ENCODE measurements at places on chromosomes 4 and X. TPM values are rescaled to one million over a fixed set of nuclear protein-coding genes. Genes with fewer than 3 reads are reported as not detected.

- peak; percentile 51 for DNase-seq
Observed at GRCh38 chrX:136251041-136251991, at the start of gene MAP7D3. Gene MAP7D3 (minus strand): TSS chrX:136251400. CDS start chrX:136251358, 42 bp downstream.

NEUROG2 gene
- not detected for polyA plus RNA-seq

DNA sequence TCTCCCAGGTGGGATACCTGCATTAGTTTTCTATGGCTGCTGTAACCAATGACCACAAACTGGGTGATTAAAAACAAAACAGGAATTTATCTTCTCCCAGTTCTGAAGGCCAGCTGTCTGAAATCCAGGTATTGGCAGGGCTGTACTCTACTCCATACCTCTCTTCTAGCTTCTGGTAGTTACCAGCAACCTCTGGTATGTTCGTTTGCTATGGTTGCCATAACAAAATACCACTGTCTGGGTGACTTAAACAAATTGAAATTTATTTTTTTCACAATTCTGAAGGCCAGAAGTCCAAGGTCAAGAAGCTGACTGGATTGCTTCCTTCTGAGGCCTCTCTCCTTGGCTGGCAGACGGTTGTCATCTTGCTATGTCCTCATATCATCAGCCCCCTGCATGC, 642.1 kb upstream of the TENM3 start:
- DNase-seq, result no peak

GPR173 gene
- polyA plus RNA-seq, result not detected

GRCh38 chrX:140501321-140501720, 3.5 kb downstream of the SOX3 start:
- no peak for DNase-seq

EFHC2 gene
- 3.5 TPM for polyA plus RNA-seq

DNA sequence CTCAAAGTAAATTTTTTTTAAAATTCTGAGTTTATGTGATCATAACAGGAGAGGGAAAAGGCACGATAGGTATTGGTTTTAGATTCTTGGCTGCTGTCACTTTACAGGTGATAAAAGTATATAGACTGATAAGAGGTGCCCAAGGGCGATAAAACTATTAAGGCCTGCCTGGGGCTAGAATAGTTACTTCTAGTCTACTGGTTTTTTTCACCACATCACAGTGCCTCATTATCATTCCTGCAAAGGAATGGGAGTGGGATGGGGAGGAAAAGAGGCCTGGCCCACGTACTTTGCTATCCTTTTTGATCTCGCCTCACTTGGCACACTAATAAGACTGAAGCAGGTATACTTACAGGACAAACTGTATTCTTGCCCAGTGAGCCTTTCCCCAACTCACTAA, 46.6 kb downstream of the CXorf58 start:
- DNase-seq, result no peak

USP17L26 gene
- not detected for polyA plus RNA-seq

DNA sequence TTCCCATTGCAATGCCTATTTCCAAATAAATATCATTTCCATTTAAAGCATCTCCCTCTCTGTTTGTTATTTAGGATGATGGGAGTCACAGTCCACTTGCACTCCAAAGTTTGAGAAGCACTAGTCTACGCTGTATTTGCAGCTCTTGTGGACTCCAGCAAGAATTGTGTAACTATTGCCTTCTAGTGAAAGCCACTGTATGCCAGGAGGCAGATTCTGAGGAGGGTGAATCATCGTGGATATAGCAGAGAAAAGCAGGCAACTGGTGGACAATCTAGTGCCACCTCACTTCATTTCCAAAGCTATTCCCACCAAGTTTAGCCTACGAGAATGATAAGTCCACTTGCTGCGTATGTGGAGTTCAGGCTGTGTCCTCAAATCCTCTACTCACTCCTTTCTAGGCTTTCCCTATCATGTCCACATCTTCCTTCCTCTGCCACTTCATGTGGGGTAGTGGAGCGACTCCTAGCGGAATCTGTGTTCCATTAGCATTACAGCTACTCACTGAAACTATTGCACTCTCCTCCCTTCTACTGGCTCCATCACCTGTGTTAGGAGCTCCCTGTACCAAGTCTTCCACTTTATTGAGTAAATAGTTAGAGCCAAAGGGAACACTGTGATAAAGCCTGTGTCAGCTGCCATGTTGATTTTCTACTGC, 501.8 kb upstream of the GALNT7 start:
- no peak for DNase-seq

DNA sequence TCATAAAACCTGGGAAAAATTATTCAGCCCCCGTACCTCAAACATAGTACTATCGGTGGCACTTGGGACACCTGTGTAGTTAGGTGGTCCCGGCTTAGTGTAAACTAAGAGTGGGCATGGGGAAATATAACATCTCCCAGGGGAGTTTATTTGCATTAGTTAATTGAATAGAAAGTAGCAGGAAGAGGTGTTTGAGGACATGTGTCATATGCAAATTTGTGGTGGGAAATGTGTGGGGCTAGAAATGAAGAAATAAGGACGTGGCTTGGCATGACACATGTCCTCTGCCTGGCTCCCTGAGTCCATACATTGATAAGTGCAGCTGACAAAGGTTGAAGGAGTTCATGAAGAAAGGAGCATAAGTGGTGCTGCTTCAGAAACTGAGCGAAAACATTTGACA, 483.6 kb downstream of the SH2D1A start:
- no peak for DNase-seq

DNA sequence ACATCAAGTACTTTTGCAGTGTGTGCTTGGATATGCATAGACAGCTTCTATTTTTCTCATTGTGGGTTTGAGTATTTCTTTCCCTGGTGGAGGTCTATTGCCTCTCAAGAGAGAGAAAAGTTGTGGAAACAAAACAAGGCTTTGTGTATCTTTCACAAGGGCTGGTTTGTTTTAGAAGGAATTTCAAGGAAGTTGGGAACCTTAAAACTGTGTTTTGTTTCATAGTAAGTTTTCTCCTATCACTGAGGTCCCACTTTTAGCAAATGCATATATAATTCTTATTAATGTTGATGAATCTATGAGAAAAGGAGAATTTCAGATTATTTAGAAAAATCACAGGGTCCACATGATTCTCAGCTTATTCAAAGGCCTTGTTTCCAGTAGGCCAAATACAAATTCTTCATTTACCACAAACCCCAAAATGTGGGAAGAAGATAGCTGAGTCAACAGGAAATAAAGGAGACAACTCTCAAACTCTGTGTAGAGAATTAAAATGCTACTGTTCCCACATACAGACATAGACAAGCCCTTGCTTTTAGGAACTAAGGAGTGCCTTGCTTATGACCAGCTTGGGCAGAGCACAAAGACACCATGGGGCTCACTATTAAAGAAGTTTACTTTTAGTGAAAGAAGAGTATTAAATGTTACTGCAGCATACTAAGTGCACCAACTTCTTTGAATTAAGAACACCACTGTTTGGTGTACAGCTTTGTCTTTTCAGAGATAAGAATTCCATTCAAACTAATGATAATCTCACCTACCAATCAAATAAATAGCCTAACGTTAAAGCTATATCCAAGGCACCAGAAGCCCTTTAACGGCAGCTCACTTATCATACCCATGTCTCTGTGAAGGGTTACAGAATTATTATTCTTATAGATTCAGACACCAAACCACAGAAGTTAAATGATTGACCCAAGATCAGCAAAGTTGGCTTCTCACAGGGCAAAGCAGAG, 177.4 kb upstream of the LEF1 start:
- no peak for DNase-seq

DNA sequence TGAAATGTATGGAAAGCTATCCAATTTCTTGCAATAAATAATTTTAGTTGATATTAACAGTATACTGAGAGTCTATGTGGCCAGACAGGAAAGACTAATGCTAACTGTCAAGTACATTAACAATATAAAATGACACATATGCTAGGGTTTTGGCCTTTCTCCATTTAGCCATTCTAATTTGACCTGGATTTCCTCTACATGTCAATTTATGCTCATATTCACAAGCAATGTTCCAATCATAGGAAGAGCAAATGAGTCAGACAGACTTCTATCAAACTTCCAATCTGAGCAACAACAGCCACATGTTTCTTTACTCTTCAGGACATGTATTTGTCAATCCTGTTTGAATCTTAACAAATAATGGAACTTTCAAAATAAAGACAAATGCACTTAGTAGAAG, 53.6 kb downstream of the CORIN start:
- no peak for DNase-seq

DNA sequence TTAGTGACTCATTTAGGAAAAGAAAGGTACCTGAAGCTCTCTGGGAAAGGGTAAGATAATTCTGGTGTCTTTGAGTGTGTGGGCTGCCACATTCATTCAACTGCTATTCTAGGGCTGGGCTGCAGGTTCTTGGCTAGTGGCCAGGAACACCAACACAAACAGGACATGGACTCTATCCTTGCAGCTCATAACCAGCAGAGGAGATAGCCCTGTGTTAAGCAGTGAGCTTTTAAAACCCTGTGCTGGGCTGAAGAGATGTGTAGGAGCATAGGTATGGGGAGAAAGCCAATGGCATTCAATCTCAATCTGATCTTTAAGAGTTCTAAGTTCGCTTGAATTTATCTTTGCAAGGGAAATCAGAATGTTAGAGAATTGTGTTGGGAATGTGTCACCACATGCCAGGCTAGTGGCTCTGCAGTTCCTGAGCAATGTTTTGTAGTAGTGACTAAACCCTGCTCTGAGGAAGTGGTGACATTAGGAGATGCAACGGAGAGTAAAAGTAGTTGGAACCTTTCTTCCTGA, 39.2 kb downstream of the SGMS2 start:
- DNase-seq, result no peak

DNA sequence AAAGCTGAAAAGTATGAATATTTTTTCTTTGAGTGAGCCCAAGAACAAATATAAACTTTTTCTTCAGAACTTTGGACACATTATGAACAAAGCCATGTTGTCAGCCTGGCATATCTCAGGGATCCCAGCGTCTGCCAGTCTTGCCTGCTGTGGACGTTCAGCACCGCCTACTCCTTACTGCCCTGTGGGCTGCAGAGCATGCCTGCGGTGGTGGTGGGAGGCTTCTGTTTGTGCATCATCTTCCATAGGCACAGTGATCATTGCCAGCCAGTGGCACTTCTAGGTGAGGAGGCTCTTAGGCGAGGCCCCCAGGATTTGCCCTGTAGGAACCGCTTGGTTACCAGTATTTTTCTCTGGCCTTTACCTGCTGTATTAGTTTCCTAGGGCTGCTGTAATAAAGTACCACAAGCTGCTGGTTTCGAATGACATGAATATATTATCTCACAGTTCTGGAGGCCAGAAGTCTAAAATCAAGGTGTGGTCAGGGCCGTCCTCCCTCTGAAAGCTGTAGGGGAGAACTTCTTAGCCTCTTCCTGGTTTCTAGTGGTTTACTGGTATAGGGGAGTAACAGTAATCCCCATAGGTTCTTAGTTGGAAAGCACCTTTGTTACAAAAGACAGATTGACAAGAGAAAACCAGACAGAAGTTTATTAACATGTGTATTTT, 15.4 kb downstream of the ANXA3 start:
- no peak for DNase-seq

- DNase-seq, result no peak
Observed at GRCh38 chr4:117327491-117327890, 242.1 kb upstream of the TRAM1L1 start.

- no peak for DNase-seq
Observed at GRCh38 chrX:24563291-24564010, 83.7 kb downstream of the PCYT1B start.

GRCh38 chr4:71833232-71833900, 49.5 kb upstream of the GC start:
- DNase-seq, result no peak

DNA sequence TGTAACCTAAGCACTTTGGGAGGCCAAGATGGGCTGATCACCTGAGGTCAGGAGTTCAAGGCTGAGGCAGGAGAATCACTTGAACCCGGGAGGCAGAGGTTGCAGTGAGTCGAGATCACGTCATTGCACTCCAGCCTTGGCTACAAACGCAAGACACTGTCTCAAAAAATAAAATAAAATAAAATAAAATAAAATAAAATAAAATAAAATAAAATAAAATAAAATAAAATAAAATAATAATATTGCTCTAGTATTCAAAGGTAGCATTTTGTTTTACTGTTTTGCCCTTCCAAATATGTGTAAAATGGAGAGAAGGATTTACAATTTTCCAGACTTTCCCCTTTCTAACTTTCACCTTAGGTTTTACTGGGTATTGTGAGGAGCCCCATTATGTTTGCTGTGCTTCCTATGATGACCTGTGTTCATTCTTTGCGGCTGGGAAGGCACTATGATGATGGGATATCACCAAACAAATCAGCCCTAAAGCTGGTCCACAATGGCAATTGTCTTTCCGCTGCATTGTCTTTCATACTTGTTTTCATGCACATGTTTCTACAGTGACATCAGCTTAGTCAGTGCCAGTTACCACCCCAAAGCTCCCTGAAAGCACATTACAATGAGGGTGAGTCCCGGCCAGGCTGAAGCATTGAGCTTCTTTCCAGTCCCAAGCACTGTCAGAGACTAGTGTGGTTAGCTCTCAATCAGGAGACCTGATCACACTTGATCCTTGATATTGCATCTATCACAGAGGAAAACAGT, 50.8 kb downstream of the DTHD1 start:
- DNase-seq, result no peak

Data from CD8-positive, alpha-beta memory T cell (primary cell).